ENCODE measurements at places on chromosomes 11 and 22.

DNA sequence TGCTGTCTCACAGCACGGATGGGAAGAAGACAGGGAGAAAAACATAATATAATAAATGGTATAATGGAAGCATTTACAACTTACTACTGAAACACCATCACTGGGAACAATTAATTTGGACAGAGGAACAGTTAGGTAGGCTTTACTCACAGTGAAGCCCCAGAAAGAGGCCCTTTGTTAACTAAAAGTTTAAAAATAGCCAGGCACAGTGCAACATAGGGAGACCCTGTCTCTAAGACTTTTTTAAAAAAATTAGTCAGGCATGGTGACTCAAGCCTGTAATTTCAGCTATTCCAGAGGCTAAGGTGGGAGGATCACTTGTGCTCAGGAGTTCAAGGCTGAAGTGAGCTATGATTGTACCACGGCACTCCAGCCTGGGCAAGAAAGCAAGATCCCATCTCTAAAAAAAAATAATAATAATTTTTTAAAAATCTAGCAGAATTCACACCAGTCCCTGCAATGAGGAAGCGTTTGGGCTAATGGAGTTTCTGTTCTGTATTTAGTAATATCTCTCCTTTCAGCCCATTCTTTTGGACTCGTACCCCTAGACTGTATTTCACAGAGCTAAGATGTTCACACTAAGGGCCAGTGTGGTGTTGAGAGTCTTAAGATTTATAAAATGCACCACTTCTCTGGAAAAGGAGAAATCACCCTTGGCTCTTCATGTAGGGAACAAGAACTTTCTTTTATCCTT, 275.5 kb downstream of the SOX6 start:
- DNase-seq, result no peak

- DNase-seq, result no peak
These were observed 106.0 kb upstream of the ISX start for GRCh38 chr22:34960005-34960404.

DNA sequence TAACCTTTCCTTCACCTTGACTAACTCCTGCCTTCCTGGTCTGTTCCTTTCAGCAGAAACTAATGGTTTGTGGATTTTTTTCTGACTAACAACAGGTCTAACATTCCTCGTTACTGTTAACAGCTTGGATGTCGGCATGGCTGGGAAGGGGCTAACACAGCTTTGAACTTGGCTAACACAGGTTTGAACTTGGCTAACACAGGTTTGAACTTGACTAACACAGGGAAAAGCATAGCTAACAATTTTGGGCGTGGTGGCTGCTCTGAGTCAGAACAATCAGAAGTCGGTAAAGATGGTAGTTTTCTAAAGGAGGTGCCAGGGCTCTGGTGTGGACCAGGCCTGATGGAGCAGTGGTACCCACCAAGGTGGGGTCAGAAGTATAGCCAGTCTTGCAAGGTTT, 16.1 kb downstream of the MIAT start:
- DNase-seq, result peak; percentile 24

DNA sequence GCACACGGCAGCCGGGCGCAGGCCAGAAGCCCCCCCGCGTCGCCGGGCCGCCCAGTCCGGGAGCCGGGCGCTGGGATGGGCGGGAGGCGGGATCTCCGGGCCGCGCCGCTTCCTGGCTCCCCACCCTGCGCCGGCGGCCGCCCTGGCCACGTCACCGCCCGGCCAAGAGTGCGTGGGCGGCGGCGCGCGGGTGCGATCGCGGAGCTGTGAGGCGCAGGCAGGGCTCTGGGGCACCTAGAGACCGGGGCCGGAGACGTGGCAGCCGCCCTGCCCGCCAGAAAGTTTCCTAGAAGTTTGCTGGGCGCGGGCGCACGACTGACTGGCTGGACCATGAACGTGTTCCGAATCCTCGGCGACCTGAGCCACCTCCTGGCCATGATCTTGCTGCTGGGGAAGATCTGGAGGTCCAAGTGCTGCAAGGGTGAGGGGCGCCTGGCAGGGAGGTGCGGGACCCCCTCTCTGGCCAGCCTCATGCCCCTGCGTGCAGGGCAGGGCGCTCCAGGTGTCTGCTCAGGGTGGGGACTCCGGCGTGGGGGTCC, at the start of gene KDELR3:
Gene KDELR3, plus strand, starts transcription at position 193 of the 539 bp plus-strand sequence. Its CDS starts 138 bp downstream, at position 331.
- DNase-seq, result no peak

DNA sequence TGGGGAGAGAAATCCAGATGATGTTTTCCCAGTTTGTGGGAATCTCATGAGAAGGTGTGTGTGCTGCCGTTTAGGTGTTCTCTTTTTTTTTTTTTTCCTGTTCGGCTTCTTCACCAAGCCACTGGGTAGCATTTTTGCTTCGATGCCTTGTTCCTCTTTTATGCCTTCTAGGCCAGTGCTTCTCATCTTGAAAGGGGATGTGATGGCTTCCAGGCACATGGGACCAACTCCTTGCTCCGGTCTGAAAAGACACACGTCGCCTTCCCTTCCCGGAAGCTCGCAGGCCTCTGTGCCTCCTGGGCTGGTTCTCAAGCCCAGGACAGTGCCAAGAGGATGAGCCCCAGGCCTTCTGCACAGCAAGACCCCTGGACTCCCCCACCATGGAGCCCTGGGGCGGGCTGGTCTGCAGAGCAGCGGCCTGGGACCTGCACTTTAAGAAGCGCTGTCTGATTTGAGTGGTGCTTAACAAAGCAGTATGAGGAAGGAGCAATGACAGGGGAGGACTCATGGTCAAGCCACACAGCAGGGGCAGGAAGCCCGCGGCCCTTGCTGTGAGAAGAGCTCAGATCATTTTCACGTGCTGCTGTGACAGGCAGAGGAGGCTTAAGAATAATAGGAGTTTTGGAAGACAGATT, 158.8 kb downstream of the MPPED1 start:
- DNase-seq, result no peak

GRCh38 chr22:36587289-36588154, 58.6 kb upstream of the EIF3D start:
- no peak for DNase-seq

- no peak for DNase-seq
These were observed 192.2 kb downstream of the MIAT start for GRCh38 chr22:26849575-26849974.

- DNase-seq, result peak; percentile 42
These were observed 20.3 kb upstream of the PARVA start for GRCh38 chr11:12356944-12357655.

- DNase-seq, result no peak
These were observed 404.5 kb downstream of the LARGE1 start for GRCh38 chr22:33515795-33516194.

DNA sequence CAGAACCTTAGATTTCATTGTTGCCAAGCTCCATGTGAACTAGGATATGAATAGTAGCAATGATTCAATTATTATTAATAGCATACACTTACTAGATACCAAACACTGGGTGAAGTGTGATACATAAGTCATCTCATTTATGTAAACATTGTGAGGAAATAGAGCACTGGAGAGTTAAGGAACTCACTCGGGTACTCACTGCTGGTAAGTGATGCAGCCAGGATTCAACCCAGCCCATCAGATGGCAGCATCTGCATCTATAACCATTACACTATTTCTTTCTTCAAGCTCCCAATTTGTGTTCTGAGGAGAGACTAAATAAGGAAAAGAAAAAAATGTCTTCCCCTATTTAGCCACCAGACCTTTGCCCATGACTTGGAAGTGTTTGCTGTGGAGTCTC, 10.2 kb upstream of the ALG8 start:
- no peak for DNase-seq

DNA sequence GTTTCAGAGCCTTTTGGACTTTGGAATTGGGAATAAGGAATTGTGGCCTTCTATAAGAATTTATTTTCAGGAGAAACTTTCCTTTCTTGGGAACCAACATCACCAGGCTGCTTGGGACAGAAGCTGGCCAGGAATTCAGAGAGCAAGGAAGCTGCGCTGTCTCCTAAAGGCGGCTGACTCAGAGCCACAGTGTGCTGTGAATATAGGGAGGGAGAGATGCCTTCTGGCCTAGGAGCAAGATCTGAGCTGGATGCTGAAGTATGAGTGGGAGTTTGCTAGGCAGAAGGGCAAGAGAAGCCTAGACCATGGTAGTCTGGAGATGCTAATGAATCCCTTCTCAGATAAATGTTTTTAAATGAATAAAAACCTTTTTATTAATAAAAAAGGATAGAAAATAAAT, 213.7 kb upstream of the TBCEL start:
- no peak for DNase-seq

- DNase-seq, result no peak
These were observed 988 bp downstream of the MGAT3 start for GRCh38 chr22:39457556-39458443.

GRCh38 chr22:39988386-39989114, 6.2 kb upstream of the FAM83F start:
- no peak for DNase-seq

DNA sequence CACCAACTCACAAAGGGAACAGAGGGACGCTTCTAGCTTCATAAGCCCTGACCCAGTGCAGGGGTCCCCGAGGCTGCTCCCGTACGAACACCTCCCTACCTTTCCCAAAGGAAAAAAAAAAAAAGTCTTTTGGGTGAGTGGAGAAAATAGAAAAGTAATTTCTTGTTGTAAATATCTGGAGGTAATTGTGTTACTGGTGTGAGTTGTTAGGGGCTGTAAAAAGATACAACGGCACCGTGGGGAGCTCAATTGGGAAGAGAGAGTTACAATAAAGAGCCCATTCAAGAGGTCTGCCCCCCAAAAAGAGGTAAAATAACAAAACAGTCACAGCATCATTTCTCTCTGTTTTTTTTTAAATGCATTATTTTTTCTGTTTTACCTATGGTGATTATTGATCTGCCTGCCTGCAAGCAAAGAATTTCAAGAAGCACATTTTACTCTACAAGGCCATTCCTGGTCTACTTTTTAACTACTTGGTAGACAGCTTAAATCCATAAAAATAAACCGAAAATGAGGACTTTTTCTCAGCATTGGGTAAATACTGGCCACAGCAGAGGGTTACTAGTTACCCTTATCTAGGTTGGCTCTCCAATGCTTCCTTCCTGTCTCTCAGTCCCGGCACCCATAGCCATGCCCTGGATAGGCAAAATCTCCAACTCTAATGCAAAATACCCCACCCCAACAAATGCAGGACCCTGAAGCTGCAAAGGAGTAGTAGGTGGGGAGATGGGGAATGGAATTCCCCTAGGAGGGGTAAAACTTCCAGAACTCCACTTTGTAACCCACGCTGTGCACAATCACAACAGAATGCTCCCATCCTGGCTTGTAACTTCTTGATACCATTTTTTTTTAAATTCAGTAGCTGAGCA, 3.1 kb downstream of the PAX6 start:
- no peak for DNase-seq

- DNase-seq, result no peak
These were observed 23.1 kb downstream of the PTPN5 start for GRCh38 chr11:18768472-18768901.

DNA sequence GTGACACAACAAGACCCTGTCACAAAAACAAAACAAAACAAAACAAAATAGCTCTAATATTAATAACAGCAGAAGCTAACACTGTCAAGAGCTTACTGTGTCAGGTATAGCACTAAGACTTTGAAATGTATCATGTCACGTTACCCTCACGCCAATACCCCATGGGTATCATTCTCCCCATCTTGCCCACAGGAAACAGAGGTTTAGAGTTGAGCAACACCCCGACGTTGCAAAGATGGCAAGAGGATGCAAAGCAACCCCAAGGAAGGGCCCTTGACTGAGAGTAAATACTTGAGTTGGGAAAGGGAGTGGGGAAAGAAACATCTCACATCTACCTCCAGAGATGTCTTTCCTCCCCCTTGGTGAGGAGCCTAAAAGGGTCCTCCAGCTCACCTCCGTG, 366.8 kb downstream of the LARGE1 start:
- no peak for DNase-seq

DNA sequence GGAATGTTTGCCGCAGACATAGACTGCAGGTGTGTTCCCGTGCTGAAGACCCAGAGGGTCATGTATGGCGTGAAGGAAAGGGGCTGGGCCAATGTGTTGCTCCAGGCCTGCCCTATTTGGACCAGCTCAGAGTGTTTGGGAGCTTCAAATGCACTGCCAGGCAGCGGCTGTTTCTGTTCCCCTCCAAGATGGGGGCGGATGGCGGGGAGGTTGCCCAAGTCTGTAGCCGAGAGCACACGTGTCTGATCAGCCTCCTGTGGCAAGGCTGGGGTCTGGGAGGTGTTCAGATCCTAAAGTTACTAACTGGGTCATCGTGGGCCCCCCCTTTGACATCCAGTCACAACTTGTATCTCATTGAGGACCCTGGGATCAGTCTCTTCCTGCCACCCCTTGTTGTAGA, 45.5 kb downstream of the CACNA1I start:
- no peak for DNase-seq

DNA sequence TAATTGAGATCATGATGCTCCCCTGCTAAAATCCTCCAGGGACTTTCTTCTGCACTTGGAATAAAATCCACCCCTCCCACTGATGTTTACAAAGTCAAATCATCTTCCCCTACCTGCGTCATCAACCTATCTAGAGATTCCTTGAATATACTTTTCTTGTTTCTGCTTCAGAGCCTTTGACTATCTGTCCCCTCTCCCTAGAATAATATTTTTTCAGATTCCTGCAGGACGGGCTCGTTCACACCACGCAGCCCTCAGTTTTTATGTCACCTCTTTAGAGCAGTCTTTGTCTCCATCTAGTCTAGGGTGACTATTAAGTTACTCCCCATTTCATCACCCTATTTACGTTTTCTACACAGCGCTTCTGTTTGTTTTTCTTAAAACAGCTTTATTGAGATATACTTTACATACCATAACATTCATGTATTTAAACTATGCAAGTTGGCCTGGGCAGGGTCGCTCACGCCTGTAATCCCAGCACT, 94.8 kb upstream of the SESN3 start:
- no peak for DNase-seq

DNA sequence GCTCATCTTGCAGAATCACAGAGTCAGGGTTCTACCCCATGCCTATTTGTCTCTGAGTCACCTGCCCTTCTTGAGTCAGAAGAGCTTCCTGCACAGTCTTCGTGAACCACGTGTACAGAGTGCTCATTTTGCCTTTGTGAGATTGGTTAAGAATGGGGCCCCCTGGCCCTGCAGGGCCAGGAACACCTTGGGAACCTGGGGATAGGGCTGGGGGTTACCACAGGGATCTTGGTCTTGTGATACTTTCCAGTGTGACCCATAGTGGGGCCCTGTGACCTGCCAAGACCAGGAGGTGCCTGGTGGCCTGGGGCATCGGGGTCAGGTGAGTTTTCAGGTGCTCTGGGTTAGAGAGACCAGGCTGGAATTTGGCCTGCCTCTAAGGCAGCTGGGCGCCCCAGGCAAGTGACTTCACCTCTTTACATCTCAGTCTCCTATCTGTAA, 9.4 kb downstream of the TMPRSS13 start:
- no peak for DNase-seq

GRCh38 chr11:41281131-41281742, 178.2 kb downstream of the LRRC4C start:
- DNase-seq, result no peak

DNA sequence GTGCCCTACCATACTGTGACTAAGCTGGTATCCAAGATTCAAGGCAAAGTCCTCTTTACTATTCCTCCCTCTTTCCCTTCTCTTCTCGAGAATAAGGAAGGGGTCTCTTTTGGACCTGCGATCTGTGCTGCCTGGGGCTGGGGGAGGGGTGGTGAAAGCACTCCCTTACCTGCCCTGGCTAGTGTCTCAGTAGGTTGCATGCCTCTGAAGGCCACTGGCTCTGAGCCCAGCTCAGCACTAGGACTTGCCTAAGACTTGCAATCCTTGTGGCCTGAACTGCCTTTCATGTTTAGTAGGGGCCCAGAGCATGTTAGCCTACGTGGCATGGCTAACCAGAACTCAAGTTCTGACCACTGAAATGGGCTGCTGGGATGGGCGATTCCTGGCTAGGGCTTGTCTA, 13.0 kb upstream of the REXO2 start:
- no peak for DNase-seq

- DNase-seq, result no peak
These were observed 411 bp upstream of the EXPH5 start for GRCh38 chr11:108593923-108594434.
